ENCODE measurements at places on chromosomes 5 and 9.

DNA sequence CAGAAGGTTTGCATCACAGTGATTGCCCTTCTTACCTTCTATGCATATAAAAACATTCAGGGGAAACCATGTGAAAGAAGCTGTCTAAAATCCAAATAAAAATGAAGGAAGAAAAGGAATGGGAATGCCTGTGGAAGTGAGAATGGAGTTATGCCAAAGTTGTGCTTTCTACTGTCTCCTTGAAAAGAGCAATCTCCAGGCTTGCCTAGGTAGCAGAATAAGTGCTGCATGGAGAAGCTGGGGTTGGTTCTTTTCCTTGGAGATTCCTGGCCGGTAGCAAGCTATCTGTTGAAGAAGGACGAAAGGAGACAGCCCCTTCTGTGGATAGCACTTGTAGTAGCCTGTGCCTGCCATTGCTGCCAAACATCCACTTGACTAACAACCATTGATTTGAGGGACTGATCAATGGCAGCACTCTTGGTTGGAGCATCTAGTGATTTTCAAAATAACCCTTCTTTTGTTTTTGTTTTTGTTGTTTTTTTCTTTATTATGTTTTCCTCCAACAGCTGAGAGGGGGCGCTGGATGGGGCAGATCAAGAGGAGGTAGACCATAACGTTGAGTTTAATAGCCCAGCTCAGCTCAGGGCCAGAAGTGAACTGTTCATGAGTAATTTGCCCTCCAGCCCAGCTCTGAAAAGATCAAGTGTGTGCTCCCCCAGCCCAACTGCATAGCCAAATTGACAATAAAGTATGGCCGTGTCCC, 1.6 kb downstream of the PLCXD3 start:
- DNase-seq, result no peak

DNA sequence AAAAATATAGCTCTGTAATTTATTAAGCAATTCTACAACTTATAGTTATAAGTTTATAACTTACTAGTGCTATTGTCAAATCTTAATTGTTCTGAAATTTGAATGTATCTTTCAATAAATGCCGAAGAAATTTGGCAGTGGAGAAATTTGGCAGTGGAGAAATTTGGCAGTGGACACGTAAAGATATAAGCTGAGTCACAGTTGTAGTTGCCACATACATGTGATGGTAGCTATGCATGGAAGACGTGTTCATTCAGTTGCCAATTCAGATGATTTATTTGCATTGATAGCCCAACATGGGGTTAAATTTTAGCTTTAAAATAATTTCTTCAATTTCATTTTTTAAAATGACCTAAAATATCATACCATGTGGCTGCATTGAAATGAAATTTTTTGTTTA, 127.8 kb upstream of the NR4A3 start:
- DNase-seq, result no peak

GRCh38 chr5:93300309-93300923, 280.6 kb downstream of the NR2F1-AS1 start:
- no peak for DNase-seq

- no peak for DNase-seq
Observed at GRCh38 chr9:119639287-119639955, 270.2 kb upstream of the BRINP1 start.

DNA sequence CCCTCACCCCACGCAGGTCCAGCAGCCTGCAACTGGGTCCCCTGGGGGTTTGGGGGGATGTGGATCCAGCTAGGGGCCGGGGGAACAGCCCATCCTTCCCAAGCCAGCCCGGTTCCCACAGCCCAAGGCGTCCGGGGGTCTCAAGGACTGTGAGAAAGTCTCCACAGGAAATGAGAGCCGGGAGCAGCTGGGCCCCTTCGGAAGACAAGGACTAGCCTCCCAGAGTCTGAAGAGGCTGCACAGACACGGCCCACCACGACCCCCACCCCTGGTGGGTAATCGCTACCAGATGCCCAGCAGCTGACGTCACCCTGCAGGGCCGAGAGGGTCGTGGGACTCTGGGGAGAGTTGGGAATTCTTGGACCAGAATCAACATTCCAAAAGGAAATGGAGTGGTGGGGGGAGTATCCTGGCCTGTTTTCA, 10.5 kb downstream of the SH2D3C start:
- DNase-seq, result no peak

DNA sequence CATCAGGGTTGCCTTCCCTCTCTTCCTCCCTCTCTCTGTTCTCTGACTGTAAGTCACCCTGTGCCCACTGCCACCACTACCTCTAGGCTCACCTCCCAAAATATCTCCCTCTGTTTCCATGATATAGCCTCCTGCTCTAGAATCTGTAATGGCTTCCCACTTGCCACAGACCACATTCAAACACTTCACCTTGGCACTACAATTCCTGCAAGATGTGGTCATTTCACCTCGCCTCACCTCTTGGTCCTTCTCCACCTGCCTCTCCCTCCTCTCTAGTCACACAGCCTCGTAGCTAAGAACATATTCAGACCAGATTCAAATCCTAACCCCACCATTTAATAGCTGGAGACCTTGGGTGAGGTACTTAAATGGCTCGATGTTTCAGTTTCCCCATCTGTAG, 56.9 kb downstream of the SERINC5 start:
- DNase-seq, result no peak

- DNase-seq, result no peak
Observed at GRCh38 chr5:109705596-109705995, 15.9 kb downstream of the MAN2A1 start.

DNA sequence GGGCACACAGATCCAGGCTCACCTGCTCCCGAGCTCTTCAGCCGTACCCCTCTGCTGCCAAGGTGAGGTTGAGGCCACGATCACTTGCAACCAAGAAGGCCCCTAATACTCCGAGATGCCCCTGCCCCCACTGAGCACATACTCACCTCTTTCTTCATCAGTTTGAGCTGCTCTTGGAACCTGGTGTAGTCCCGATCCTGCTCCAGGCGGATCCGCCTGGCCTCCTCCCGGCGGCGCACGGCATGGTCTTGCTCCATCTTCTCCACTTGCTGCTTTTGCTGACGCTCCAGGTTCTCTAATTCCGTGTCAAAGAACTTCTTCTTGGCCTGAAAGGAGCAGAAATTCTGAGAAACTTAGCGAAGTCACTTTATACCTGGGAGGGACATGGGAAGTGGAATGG, 75.7 kb upstream of the FBXW11 start:
- no peak for DNase-seq

- no peak for DNase-seq
Observed at GRCh38 chr5:151222054-151222789, 1.7 kb downstream of the CCDC69 start.

- DNase-seq, result no peak
Observed at GRCh38 chr5:41503860-41504259, 6.5 kb downstream of the PLCXD3 start.

GRCh38 chr9:123026425-123026824, 7.0 kb upstream of the GPR21 start:
- DNase-seq, result no peak

DNA sequence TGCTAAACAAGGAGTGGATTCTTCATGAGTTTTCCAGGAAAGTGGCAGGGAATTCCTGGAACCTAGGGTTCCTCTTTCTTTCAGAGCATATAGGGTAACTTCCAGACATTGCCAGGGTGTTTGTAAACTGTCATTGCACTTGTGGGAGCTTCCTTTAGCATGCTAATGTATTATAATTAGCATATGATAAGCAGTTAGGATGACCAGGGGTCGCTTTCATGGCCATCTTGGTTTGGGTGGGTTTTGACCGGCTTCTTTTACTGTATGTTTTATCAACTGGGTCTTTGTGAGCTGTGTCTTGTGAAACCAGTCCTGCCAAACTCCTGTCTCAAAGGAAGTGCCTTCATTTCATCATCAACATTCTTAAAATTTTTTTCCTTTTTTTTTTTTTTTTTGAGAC, 11.9 kb upstream of the MELK start:
- DNase-seq, result no peak

- DNase-seq, result no peak
Observed at GRCh38 chr9:130943777-130944176, 4.7 kb upstream of the FIBCD1 start.

- no peak for DNase-seq
Observed at GRCh38 chr5:144405991-144406390, 235.3 kb downstream of the KCTD16 start.

GRCh38 chr5:65137631-65138030, 344.1 kb downstream of the ADAMTS6 start:
- DNase-seq, result no peak

DNA sequence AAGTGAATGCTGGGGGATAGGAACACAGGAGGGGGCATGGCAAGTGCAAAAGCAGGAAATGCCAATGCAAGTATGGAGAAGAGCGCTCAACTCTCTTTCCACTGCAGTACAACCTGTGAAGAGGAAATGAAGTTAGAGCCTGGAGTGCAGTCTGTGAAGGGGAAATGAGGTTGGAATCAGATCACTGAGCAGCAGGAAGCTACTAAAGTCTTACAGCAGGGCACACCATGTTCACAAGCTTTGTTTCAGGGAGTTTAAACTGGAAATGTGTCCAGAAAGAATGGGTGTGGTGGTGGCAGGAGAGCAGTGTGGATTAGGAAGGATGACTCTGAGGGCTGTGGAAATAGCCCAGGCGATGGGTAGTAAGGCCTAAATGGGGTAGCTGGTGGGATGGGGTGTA, 15.4 kb downstream of the ARHGEF37 start:
- DNase-seq, result no peak

GRCh38 chr9:92299116-92299515, 5.6 kb upstream of the IARS1 start:
- DNase-seq, result no peak

DNA sequence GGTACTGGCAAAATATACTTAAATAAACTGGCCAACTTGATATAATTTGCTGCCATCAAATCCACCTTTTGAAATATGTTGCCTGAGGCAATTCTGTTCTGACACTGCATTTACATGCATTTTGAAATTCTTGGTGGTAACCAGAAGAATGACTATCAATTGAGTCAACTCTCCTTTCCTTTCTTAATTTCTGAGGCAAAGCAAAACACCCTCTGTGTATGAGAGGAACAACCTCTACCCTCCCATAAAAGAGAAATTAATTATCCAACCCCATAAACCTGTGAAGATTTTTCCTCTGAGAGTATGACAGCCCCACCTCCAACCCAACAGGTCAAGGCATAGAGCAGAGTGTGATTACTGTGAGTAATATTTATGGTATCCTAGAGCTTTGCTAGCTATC, 286.8 kb downstream of the NR2F1-AS1 start:
- no peak for DNase-seq

- no peak for DNase-seq
Observed at GRCh38 chr9:96453625-96454024, 3.7 kb downstream of the HABP4 start.

- no peak for DNase-seq
Observed at GRCh38 chr5:14859980-14860379, 11.6 kb downstream of the ANKH start.

GRCh38 chr5:37810311-37810710, 29.5 kb downstream of the GDNF start:
- DNase-seq, result no peak

DNA sequence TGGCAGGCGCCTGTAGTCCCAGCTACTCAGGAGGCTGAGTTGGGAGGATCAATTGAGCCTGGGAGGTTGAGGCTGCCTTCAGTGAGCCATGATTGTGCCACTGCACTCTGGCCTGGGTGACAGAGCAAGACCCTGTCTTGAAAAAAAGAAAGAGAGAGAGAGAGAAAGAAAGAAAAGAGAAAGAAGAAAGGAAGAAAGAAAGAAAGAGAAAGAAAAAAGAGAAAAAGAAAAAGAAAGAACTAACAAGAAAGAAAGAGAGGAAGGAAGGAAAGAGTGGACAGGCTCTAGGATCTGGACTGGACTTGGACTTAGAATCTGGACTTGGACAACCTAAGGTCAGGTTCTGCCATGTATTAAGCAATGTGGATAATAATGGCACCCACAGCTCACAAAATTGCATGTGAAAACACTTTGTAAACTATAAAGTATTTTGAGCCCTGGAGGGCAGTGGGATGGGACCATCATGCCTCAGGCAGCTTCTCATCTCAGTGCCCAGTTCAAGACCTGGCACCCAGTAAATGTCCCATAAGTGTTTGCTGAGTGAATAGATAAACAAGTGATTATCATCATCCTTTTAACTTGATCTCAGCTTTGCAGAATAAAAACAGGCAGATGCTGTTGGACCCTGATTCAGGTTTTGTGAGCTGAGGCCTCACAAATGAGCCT, 12.8 kb upstream of the PHF19 start:
- no peak for DNase-seq

DNA sequence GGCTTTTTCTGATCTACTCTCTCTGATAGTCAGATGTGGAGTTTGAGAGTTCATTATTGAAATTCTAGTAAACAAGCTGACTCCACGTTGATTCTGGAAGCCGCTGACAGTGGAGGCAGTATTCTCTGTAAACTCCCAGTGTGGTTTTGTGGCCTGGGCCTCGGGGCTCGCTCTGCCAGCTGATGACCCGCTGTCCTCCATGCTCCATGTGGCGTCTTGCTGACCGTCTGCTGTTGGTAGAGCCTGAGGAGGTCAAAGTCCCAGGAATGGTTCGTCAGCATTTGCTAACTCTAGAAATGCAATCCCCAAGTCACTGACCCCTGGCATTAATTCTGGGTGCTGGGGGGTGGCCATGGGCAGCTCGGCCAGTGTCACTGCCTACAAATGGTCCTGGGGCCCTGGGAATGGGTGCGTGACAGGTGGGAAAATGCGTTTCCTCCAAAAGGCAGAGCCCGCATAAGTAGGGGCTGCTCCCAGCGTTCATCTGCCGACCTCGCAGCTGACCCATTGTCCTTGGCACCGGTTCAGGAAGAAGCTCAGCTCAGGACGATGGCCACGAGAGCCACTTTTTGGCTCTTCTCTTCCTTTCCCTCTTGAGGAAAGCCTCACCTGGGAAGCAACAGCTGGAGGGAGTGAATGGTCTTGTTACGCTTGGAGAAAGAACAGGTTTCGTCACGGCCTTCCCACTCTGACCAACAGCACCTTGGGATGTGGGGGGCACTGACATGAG, 55.1 kb downstream of the MRPL36 start:
- no peak for DNase-seq

- DNase-seq, result no peak
Observed at GRCh38 chr5:77806213-77806843, 30.2 kb upstream of the TBCA start.

GRCh38 chr5:180990882-180991242, 2.2 kb downstream of the BTNL3 start:
- no peak for DNase-seq

GRCh38 chr9:117430813-117431212, 16.0 kb upstream of the ASTN2 start:
- no peak for DNase-seq

DNA sequence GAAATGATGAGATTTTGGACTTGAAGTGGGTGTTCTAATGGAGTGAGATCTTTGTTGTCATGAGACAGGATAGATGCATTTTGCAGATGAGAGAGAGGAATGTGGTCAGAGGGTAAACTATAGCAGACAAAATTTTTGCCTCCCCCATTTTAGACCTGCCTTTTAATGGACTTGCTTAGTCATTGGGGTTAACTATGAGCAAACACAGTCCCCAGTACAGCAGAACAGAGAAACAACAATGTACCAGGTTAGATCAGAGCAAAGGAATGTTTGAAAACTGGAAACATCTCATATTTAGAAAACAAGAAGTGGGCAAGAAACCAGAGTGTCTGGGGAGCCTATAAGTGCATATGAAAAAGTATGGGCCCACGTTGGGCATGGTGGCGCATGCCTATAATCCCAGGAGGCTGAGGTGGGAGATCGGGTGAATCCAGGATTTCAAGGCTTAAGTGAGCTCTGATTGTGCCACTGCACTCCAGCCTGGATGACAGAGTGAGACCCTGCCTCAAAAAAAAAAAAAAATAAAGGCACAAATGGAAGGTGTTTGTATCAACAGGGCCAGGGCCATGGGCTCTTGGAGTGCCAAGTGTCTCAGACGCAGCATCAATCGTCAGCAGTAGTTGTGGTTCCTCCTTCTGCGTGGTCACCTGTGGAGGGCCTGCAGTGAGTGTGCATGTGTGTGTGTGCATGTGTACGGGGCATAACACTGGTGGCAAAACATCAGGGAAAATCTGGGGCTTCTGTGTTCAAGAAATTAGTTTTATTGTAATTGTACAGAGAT, 214.4 kb upstream of the S1PR3 start:
- no peak for DNase-seq
